Esophagus squamous epithelium (tissue), 5 donors: ENCODE measurements at places on chromosomes 1 and 21.

GRCh38 chr1:6105763-6106162 is 60.1 kb downstream of the KCNAB2 start:
- no peak for DNase-seq

GRCh38 chr1:203026031-203026665 is at the start of gene PPFIA4:
Gene PPFIA4, plus strand, starts transcription at chr1:203026491. Its CDS starts 12,518 bp downstream, at chr1:203039009.
- DNase-seq: no peak

- DNase-seq: no peak
These were observed 117.9 kb upstream of the ADAR start for GRCh38 chr1:154725865-154726264.

GRCh38 chr1:41243079-41243385 is 926 bp upstream of the SCMH1 start:
- DNase-seq: no peak
